ENCODE measurements at places on chromosomes 2 and 18.

DNA sequence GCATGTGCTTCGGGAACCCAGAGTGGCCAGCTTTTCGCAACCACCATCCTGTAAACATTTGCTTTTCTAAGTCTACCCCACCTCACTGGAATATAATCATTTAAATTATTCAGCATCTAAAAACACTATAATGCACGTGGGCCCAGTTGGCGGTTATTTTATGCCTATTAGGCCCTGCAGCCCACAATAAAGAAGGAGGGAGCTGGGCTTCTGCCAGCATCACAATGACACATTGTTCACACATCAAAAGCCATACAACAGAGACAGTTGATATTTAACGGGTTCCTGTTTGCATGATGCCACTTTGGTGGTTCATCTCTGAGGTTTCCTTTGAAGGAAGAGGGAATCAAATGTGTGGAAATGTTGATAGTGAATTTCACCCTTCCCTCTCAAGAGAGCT lies 916.0 kb upstream of the CELF4 start:
- DNase-seq, result no peak

- no peak for DNase-seq
Measured at GRCh38 chr2:173997269-173997668, 32.1 kb upstream of the SP3 start.

GRCh38 chr2:150403457-150403856 lies 84.0 kb downstream of the RND3 start:
- no peak for DNase-seq

DNA sequence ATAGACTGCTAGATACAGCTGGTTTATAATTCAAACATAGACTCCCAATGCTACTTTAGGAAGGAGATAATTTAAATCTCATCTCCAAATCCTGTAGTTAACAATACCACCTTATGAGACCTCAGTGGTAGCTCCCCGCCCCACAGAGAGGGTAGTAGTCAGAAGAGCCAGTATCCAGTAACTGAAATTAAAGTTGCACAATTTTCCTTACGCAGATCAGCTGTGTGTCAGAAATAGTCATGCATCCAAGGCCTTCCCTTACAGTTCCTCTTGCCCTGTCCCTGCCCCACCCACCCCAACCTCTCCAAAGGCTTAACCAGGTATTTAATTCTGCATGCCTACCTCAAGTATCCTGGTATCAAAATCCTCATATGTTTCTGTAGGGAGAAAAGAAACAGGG lies 15.5 kb downstream of the MRPS5 start:
- no peak for DNase-seq

GRCh38 chr2:75882530-75882929 lies 171.8 kb upstream of the GCFC2 start:
- no peak for DNase-seq

DNA sequence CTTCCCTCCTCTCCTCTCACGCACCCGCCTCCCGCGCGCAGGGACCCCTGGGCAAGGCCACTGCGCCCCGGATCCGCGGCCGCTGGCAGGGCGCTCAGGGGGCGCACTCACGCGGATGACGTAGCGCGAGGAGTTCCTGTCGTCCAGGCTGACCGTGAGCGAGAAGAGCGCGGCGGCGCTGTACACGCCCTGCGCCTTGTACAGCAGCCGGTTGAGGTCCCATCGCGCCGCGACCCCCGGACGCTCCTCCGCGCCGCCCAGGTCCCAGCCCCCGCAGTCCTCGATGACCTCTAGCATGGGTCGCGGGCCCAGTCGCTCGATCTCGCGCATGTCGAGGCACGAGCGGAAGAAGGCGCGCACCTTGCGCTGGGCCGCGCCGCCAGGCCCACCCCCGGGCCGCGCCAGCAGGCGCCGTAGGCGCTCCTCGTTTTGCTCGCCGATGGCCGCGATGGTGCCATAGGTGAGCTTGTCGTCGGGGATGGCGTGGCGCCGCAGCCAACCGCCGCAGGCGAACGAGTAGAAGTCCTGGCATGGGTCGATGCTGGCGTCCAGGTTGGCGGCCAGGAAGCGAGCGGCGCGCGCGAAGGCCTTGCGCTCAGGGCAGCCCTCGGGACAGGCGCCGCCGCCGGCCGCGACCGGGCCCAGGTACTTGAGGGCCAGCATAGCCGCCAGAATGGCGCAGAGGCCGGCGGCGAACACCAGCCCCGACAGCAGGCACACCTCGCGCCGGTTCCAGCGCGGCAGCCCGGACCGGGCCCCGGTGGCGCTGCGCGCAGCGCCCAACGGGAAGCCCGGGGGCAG lies 1.7 kb downstream of the ECEL1 start:
- no peak for DNase-seq

GRCh38 chr18:77635451-77635850 lies 385.8 kb downstream of the GALR1 start:
- no peak for DNase-seq

GRCh38 chr2:231294571-231295362 lies 96.3 kb downstream of the ARMC9 start:
- no peak for DNase-seq

GRCh38 chr18:63287691-63288220 lies 31.8 kb downstream of the BCL2 start:
- DNase-seq, result no peak

GRCh38 chr2:1219901-1220573 lies 193.2 kb upstream of the TPO start:
- DNase-seq, result no peak

DNA sequence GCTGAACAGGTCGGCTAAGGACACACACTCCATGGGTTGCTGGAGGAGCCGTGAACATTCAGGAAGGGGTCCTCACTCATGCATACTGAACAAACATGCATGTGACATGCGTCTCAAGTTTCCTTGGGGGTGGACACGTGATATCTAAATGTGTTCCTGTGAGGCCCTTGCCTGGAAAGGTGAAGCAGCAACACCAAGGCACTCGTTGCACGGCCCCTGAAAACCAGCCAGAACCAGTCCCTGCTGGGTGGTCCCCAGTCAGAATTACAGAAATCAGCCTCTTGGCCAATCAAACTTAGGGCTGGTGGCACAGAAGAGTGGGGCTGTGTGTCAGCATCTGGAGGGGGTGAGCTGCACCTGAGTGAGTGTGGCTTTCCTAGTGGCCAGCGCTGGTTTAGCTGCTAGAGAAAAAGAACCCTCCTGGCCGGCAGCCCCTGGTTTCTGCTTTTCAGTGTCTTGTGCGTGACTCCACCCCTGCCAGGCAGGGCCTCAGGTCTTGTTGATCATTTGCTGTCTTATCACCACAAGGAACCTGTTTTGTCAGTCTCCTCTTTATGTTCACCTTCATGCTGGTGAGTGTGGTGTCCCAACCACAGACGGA lies 3.2 kb upstream of the AQP12B start:
- no peak for DNase-seq

- no peak for DNase-seq
Measured at GRCh38 chr18:79498662-79499061, 102.9 kb downstream of the NFATC1 start.

All from stimulated activated CD4-positive, alpha-beta T cell treated with anti-CD3 and anti-CD28 coated beads, Interleukin-12 subunit alpha, Interleukin-12 subunit beta, amount 100 ng/mL, for 24 hours (primary cell).